ENCODE measurements at places on chromosomes 3 and 15.
A peak's percentile ranks its signal among the peaks of the same experiment; 100 is the strongest.

- no peak for DNase-seq
Observed at GRCh38 chr15:24899367-24899766, 55.4 kb upstream of the SNRPN start.

DNA sequence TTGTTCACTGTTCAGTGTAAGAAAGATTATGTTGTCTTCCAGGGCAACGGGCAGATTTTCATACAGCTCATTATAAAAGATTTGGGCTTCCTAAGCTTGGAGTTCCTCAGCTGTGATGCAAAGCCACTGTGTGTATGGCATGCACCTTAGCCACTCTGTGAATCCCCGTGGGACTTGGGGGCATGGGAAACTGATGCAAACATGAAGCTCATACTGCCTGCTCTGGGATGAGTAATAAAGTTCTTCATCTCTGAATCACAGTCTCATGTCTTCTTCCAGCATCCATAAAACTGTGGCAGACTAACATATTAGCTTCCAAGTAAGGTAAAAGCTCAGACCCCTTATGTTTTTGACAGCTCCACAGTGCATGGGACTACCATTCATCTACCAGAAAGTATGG lies 154.3 kb upstream of the RORA start:
- DNase-seq: no peak

DNA sequence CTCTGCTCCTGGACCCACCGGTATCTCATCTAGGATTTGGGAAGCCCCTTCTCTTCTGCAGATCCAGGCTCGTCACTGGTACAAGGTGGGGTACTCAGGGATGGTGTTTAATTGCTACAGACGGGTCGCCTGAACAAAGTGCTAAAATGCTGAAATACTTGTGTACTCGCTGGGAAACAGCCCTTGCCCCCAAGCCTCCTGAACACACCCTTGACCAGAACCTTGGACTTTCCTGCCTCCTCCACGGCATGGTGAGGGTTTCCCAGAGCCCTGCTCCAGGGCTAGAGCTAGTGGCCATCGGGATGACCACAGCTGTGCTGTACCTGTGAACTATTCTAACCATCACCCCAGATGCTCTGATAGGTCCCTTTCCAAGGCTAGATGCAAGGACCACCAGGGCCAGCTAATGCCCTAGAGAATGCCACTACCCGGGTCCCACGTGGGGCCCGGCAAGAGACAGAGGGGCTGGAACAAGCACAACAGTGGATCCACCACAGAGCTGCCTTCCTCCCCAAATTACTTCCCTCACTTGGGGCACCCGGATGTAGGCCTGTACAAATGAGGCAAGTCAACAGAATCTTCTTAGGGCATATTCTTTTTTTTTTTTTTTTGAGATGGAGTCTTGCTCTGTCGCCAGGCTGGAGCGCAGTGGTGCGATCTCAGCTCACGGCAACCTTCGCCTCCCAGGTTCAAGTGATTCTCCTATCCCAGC lies 267.3 kb downstream of the FOXP1 start:
- no peak for DNase-seq

DNA sequence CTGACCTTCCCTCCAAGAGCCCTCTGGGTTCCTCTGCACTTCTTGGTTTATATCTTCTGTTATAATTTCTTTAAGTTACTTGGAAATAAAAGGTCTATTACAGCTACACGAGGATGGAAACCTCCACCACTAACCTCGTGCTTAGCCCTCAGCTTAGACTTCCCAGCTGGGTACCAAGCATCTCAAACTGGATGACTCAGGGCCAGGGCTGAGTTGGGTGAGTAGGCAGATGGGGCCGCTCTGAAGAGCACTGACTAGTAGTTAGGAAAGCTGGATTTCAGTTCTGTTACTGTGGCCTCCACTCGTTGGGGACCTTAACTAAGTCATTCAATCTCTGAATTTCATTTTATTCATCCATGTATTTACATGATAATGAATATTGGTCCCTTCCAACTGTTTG lies 1036.6 kb downstream of the IGSF11 start:
- DNase-seq: no peak

- no peak for DNase-seq
Observed at GRCh38 chr15:81280696-81281455, 43.1 kb downstream of the STARD5 start.

GRCh38 chr15:78979456-78980320 lies 34.8 kb upstream of the CTSH start:
- peak; percentile 36 for DNase-seq

GRCh38 chr15:88835646-88836045 lies 32.4 kb downstream of the ACAN start:
- no peak for DNase-seq

- no peak for DNase-seq
Observed at GRCh38 chr15:100765467-100766241, 114.0 kb upstream of the ALDH1A3 start.

DNA sequence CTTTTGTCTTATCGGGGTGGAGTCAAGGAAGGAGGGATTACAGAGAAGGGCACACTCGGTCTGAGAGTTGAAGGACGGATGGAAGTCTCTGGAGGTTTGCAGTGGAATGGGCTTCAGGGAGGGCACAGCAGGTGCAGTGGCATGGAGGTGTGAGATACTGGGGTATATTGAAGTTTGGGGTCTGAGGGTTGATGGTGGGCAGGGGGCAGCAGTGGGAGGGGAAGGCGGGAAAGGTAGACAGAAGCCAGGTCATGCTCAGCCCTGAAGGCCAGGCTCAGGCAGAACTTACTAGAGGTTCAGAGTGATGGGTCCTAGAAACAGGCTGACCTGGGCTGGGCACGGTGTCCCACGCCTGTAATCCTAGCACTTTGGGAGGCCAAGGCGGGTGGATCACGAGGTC lies 52.7 kb downstream of the HRH1 start:
- no peak for DNase-seq

Measured in substantia nigra (tissue), 51 donors.